ENCODE measurements at places on chromosomes 6 and 20.

DNA sequence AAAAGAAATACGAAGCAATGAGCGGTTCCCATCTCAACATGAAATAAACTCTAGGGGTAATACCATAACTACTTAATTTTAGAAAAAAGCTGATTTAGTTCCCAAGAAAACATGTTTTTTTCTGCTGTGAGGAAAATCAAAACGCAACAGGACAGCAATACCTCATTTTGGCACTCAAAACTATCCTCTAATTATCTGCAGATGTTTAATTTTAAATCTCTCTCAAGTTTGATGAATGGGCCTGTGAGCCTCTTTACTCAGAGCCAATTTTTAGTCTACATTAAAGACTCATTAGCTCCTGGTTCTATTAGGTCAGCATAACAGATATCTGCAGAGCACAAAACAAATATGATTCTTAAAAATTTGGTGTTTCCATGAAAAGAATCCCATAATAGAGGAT, 28.1 kb downstream of the RNF24 start:
- DNase-seq = no peak

- no peak for DNase-seq
Observed at GRCh38 chr6:148175550-148176188, 167.0 kb upstream of the SASH1 start.

GRCh38 chr6:90218959-90219208, 77.8 kb downstream of the BACH2 start:
- DNase-seq = no peak

DNA sequence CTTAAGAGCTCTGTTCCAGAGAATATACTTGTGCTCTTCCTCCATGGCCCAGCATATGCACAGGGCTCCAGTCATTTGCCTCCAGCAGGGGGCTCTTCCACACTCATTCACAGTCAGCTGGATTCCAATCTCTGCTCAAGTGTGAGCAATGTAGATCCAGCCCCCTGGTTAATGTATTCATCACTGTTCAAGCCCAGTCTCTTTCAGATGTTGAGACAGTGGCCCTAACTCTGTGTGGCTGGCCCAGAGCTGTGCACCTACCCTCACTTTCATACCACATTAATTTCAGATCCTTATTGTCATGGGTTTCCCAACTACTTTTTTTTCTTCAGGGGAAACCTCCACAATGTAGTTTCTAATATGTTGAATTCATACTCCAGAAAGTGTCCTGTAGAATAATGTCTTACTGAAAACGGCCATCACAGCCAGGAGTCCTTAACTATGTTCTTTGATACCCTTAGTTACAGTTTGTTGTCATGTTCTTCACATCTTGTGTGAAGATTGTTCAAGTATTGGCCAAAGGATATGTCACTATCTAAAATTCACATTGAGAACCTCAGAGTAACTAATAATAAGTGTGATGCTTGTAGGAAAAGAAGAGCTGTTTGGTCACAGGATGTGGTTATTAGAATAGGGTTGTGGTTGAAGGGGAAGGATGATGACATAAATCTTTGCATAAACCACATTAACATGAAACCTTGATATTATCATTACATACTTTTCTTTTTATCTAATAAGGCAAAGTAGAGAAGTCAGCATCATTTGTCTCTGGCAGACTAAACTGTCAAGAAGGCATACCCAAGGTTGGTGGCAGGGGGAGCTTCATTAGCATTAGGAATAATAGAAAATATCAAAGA, 14.4 kb upstream of the HLA-DQA1 start:
- peak; percentile 42 for DNase-seq

- DNase-seq = no peak
Observed at GRCh38 chr6:160284575-160284974, 26.0 kb upstream of the SLC22A2 start.

- DNase-seq = no peak
Observed at GRCh38 chr6:51855310-51856082, 231.9 kb downstream of the PKHD1 start.

GRCh38 chr6:15443119-15443830, 197.4 kb downstream of the JARID2 start:
- no peak for DNase-seq

DNA sequence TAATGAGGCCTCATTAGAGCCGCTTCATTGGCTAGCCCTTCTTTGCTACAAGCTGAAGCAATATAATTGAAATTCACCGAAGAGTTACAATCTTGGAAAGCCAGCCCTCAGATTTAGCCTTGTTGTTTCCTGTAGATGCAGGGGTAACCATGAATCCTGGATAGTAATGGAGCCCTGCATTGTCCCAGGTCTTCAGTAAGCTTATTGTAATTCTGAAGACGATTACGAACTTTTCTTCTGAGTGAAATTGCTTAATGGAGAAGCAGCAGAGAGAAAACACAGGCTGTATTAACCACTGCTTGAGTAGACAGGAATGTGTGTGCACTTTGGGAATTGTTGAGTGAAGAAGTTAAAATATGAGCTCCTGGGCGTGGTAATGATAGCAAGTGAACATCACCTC, 26.3 kb upstream of the NAA20 start:
- no peak for DNase-seq

- DNase-seq = no peak
Observed at GRCh38 chr20:5990946-5991345, 40.5 kb downstream of the MCM8 start.

GRCh38 chr20:56683077-56683865, 54.2 kb downstream of the TFAP2C start:
- no peak for DNase-seq

DNA sequence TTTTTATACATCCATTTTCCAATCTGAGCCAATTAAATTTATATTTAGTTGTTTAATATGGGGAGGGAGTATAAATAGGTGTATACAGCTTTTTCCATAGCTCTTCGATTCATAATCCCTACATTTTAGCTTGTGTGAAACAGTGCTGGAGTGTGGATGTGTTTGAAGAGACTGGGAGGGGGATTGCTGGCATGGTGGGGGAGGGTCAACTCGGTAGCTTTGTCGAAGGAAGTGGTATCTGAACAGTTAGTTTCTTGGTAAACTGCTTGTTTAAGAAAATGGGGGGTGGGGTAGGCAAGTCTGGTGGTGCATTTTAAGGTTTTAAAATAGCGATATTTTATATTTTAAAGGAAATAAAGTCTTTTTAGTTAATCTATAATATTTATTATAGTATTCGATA, 1.4 kb upstream of the LIN28B start:
- DNase-seq = no peak

DNA sequence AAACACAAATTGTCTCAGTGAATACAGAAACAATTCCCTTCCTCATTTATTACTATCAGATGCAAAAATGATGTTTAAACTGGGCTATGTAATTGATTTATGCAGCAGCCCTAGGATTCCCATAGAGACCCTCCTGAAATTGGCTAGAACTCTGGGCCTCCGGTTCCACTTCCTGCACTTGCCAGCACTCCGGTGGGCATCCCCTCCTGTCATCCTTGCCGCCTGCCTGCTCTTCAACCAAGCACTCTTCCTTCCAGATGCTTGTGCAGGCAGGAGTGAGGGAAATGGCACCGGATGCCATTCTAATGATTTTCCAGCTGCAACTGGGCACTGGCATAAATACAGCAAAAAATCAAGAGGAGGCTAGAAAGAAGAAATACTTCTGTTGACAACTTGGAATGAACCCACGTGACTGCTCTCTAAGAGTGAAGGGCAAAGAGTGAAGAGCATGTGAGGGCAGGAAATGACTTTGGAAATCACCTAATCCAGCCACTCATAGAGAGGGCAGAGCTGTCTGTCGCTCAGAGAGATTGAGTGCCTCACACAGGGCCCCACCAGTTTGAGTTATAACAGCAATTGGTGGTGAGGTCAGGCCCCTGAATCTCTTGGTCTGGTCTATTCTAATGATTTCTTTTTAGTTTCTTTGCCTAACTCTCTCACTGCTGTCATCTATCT, 3.7 kb upstream of the NEDD9 start:
- DNase-seq = peak; percentile 47

GRCh38 chr6:8277769-8278168, 157.6 kb downstream of the SLC35B3 start:
- DNase-seq = no peak

- no peak for DNase-seq
Observed at GRCh38 chr6:110517034-110517433, 40.6 kb upstream of the SLC22A16 start.

DNA sequence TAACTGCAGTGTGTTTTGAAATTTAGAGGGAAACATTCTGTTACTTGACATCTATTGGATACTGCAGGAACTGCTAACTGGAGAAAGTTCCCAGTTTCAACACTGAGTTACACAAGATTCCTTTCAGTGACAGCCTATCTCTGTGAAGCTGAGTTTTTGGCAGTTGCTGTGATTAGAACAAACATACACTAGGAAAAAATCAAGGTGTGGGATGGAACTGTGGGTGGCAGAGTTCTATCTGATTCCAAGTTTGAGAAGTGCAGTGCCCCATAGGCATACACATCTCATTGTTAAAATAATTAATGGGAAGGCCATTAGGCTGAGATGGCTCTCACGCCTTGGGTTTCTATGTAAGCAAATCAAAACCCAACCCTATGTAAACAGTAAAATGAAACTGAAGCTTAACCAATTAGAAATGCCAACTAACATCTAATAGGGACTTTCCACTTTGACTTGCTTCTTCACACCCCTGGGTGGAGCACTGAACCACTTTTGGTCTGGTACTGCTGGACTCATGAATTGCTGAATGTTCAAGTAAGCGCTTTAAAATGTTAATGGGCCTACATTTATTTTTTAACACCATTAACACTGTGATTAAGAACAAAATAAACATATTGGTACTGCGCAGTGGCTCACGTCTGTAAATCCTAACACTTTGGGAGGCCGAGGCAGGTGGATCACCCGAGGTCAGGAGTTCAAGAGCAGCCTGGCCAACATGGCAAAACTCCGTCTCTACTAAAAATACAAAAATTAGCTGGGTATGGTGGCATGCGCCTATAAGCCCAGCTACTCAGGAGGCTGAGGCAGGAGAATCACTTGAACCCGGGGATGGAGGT, 55.2 kb upstream of the TBC1D7 start:
- DNase-seq = no peak

- DNase-seq = no peak
Observed at GRCh38 chr20:20549704-20550103, 162.7 kb downstream of the RALGAPA2 start.

GRCh38 chr6:134918418-134918961, 31.4 kb downstream of the ALDH8A1 start:
- DNase-seq = no peak

GRCh38 chr6:143583542-143584327, 72.2 kb upstream of the FUCA2 start:
- DNase-seq = no peak

DNA sequence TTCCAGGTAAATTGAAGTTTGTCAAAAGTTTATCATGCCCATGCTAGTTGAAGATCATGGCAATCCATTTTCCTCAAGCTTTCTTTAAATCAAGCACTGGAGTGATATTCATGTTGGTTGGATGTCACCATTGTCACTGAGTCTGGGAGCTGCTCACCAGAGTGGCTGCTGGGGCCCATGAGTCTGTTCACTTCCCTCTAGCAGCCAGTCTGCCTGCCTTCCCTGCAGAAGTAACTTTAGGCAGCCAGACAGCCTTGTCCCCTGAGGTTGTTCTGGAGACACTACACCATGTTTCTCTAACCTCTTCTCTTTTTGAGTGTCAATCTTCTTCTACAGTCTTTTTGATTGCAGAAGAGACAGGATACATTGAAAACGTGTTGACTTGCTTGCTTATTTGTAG, 5.5 kb downstream of the SIRT5 start:
- DNase-seq = no peak

- DNase-seq = no peak
Observed at GRCh38 chr20:35497320-35497719, 32.1 kb downstream of the C20orf173 start.

DNA sequence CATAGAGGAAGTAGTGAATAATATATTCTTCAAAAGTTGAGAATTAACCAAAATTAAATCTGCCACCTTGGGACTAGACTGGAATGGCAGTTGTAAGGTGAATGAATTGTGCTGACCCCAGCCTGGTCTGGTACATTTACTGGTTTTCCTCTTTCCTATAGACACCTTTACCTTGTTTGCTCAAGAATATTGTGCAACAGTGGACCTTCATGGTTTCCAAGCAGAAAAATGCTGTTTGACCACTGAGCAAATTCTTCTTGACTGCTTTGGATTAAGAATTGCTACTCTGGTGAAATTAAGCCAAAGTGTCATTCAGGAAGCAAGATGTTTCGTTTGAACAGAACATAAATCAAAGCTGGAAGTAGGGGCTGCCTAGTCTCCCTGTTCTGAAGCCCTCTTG, 156.6 kb upstream of the TAB2 start:
- no peak for DNase-seq

GRCh38 chr6:108167449-108168089, 1.7 kb downstream of the NR2E1 start:
- DNase-seq = no peak

DNA sequence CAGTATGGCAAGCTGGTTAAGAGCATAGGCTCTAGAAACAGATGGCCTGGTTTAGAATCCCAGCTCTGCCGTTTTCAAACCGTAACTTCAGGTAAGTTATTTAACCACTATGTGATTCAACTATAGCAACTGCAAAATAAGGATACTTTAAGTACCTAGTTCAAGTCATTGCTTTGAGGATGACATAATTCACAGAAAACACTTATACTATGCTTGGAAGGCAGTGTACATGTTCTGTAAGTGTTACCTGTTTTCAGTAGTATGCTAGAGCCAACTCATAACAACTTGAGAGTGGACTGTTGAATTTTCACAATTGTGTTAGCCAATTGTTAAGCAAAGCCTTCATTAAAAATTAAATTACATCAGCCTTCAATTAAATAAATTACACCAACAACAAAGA, 134.8 kb upstream of the BEND6 start:
- no peak for DNase-seq

GRCh38 chr20:49340161-49340966, 62.5 kb upstream of the ZNFX1 start:
- no peak for DNase-seq

DNA sequence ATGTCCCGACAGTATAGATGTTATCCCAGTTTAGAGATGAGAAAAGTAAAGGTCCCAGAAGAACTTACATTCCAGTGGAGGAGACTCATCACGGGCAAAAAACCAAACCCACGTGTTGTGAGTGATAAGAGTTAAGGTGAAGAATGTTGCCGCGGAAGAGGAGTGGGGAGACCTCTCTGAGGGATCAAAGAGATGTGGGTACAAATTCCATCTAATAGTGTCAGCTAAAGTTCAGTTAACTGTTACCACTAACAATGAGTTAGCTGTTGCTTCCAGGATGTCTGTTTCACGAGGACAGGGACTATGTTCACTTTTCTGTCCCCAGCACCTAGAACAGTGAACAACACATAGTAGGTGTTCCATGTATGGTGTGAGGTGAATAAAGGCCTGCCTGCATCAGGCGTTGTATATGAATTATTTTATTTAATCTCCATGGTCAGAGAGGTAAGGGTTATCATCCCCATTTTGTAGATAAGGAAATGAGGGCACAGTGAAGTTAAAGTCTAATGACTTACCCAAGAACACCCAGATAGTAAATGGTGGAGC, 39.8 kb upstream of the RSPO4 start:
- no peak for DNase-seq

DNA sequence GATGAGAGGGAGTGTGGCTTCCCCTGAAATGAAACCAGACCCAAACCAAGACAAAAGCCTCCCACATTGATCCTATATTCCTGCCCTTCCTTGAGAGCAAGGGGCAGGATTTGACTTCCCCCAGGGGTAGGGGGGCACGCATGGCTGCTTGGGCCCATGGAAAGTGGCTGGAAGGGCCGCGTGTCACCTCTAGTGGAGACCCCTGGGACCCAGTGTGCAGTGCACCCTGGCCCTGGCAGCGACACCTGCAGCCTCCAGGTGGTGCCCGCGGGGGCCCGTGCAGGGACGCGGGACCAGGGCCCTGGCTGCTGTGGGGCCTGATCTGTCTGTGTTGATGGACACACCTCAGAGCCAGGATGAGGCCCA, 18.0 kb upstream of the SLCO4A1 start:
- DNase-seq = no peak

GRCh38 chr20:47998736-47999135, 213.5 kb upstream of the SULF2 start:
- no peak for DNase-seq
